Activated CD4-positive, CD25-positive, alpha-beta regulatory T cell treated with anti-CD3 and anti-CD28 coated beads, Interleukin-2, amount 50 U/mL, for 24 hours (primary cell): ENCODE measurements at places on chromosomes 1 and 21.

GRCh38 chr1:22075718-22076117, 23.2 kb downstream of the CDC42 start:
- no peak for ATAC-seq

DNA sequence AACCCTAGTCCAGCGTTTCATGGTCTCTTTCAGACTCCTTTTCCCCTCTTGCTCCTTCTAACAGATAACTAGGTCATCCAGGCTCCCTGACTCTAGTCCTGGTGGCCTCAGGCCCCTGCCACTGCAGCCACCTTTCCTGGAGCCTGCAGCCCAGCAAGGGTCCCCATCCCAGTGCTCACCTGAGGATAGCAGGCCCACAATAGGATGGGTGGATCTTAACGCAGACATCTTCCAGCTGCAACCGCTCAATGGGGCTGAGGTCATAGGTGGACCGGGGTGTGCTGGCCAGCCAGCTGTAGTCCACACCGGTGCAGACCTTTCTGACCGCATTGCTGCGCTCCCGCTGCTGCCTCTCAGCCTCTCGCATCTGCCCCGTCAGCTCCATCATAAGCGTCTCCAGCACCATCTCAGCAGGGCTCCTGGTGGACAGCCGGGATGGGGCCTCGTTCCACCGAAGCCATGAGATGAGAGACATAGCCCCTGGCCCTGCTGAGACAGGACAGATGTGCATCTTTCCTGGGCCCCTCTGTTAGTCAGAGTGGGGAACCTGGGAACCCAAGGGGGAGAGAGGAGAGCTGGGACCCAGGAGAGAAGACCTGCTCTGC, 10.9 kb downstream of the RD3 start:
- no peak for ATAC-seq

DNA sequence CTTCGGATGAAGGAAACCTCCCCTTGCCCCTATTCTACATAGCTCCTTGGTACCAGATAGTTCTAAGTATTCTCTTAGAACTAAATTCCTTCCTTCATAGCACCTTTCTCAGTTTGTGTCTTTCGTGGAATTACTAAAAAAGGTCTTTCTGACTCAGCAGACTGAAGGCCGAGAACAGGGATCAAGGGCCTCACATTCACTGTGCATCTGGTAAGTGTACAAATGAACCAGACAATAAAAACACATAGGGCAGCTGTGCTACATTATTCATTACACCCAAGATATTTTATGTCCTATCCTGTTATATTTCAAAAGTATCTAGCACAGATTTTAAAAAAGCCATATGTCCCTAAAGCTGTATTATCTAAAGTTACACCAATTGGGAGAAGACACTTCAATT, 62.9 kb upstream of the HP1BP3 start:
- no peak for ATAC-seq

DNA sequence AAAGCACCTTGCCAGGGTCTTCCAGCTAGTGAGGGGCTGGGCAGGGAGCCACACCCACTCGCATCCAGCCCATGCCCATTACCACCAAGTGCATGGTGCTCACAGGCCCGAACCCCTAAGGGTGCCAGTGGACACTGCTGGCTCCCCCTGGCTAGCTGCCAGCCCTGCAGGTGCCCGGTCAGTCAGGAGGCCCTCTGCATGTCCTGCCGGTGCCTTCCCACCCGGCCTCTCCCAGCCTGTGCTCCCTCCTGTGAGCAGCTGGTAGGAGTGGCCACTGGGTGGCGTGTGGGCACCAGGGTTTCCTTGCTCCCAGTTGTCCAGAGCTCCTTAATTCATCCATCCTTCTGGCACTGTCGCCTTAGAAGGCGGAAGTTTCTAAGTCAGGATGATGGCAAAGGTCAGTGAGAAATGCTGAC, 33.4 kb downstream of the QSOX1 start:
- ATAC-seq, result no peak

DNA sequence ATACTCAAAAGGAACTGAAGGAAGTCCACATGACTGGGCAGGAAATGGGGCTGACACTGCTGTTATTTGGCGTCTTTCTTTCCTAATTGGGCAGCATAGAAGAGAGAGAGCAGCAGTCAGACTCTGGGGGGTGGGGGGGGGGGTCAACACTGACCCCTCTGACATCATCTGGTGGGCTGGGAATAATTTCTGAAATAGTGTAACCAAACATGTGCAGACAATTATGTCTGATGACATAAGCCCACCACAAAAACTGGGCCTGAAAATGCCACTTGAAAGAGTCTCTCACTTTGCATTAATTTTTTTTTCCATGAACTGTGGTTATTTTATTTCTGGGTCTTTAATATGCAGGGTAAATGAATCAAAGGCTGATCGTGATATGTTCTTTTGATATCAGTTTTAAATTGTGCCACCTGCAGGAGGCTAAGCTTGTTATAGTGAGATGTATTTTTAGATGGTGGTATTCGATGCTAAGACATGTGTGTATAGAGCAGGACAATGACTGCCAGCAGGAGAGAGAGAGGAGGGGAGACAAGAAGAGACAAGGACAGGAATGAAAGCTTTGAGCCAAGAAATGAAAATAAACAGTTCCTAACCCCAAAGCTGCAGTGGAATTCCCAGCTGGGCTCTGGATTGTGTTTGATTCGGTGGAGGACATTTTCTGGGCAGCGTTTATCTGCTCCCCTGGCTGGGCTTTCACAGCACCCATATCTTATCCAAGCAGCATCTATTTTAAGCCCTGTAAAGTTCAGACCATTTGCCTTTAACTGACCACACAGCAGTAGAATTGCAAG, 264.7 kb downstream of the PBX1 start:
- ATAC-seq, result no peak

- peak; percentile 13 for ATAC-seq
Observed at GRCh38 chr1:212722270-212722957, 22.8 kb upstream of the BATF3 start.

GRCh38 chr1:9844106-9844505, 20.3 kb upstream of the CLSTN1 start:
- no peak for ATAC-seq
